ENCODE measurements at places on chromosomes 3 and 15.

- no peak for DNase-seq
These were observed 52.1 kb upstream of the TGFBR2 start for GRCh38 chr3:30554317-30554690.

GRCh38 chr3:117837391-117837790, 1127.8 kb downstream of the TUSC7 start:
- no peak for DNase-seq

DNA sequence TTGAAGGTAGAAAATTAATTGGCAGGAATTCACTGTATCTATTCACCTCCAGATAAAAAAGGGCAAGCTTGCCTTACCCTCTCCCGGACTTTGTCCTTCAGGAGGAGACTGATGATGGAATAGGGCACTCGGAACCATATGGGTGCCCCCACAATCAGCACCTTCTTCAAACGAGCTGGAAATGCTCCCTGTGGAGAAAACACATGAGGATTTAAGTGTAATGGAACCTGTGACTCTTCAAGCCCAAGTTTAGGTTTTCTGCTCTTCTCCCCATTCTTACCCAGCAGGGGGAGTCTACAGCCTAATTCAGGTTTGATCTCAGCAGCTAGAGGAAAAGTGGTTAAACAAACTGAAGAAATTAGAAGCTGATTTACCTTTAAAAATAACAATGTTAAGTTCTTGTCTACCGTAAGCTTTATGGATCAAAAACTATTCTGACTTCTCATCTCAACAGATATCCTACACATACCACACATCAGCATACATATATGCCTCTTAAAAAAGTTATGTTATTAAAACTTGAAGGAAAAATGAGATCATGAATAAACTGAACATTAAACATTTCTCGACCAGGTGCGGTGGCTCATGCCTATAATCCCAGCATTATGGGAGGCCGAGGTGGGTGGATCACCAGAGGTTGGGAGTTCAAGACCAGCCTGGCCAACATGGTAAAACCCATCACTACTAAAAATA, 57.5 kb upstream of the SIN3A start:
- peak; percentile 42 for DNase-seq

GRCh38 chr3:138479438-138479863, 45.0 kb downstream of the ESYT3 start:
- DNase-seq = peak; percentile 48

DNA sequence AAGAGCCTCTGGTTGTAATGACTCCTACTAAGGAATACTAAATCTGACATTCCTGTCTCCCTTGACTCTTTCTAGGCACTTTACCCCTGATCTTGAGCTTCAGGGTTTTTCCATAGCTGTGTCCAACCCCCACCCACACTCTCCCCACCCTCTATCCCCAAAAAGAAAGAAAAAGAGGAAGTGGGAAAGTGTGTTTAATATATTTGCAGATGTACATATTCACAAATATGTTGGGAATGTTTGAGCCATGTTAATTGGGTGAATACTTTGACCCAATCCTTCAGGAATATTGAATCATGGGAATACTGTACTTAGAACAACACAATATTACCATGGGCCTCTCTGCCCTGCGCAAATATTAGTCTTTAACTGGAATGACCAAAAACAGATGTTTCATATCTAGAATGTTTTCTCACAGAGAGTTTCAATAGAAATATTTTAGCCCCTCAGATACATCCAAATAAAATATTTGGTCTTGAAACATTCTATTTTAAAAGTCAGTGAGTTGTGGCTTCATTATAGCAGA, 19.8 kb upstream of the PFN2 start:
- DNase-seq = peak; percentile 95

DNA sequence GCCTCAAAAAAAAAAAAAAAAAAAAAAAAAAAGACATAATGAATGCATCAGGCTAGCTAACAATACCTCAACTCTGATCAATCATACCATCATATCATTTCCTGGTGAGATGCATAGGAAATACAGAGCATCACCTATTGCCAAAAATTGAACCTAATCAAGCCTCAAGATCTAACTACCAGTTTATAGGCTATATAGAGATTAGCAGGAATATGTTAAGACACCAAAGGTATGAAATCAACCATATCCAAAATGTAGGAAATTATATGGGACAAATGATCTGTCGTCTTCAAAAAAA, 387 bp upstream of the VPS33B start:
- no peak for DNase-seq
